ENCODE measurements at places on chromosomes 6 and 20.

- no peak for DNase-seq
These were observed 84.8 kb downstream of the TAF4 start for GRCh38 chr20:61980647-61981583.

DNA sequence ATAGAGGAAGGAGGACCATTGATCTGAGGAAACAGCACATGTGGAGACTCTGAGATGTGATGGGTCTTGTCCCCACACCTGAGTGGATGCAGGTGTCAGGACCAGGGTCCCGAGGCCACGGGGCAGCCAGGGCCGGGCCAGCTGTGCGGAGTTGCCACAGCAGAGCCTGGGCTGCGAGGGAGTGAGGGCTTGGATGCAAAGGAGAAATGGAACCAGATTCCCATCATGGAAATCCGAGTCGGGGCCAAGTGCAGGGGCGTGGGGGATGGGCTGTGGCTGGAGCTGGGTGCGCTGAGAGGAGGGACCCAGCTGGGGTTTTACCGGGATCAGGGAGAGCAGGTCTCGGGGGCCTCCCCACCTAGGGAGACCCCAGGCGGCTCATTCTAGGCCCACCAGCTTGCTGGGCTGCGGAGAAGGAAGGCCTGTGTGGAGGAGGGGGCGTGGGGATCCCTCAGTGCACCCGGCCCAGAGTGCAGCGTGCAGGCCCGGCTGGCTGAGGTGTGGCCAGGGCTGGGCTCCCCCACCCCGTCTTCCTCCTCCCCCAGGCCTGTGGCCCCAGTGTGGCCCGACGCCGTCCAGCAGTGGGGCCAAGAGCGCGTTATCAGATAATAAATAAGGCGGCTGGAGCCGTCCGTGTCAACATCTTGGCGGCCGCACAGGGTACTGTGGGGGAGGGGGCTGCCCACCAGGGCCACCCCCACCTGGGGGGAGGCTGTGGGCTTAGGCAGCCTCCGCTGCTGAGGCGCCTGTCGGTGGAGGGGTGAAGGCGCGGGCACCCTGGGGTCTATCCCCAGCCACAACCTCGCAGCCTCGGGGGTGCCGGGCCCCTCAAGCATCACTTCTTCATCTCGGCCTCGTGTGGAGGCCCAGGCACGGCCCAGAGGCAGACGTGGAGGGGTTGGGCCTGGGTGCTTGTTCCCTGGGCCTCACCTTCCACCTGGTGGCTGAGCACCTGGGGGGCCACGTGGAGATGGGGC, 17.2 kb downstream of the GATA5 start:
- no peak for DNase-seq

DNA sequence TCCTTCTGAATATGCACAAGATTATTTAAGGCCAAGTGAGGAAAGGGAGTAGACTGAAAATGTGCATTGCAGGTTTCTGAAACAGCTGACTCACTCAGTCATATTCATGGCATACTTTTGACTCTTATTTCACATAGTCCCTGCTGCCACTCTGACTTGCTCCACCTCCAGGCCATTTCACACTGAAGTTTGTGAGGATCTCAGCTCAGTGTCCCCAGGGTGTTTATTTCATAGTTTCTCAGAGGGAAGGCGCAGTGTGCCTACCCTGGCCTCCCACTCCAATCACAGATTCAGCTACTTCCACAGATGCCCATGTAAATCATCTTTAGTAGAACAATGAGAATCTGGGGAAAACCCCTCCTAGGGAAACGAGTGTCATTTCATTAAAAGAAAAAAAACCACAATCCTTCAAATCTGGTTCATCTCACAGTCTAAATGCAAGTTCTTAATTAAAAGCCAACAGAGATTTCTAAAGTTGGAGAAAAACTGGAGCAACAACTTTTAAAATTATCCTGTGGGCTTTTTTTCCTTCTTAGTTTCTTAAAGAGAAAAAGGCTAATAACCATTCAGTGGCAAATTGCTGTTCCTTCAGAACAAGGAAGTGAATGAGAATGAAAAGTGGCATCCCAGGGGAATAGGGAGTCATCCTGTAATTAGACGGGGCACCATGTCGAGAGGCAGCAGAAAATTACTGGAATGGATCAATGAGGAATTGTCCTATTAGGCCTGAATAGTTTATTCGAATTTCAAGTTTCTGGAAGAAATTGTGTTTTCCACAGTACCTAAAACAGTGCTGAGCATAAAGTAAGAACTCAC, 133.6 kb downstream of the TFAP2B start:
- no peak for DNase-seq

GRCh38 chr20:37935435-37935834, 32.5 kb downstream of the VSTM2L start:
- DNase-seq, result no peak

- DNase-seq, result no peak
These were observed 643.0 kb upstream of the CITED2 start for GRCh38 chr6:140017470-140017869.

DNA sequence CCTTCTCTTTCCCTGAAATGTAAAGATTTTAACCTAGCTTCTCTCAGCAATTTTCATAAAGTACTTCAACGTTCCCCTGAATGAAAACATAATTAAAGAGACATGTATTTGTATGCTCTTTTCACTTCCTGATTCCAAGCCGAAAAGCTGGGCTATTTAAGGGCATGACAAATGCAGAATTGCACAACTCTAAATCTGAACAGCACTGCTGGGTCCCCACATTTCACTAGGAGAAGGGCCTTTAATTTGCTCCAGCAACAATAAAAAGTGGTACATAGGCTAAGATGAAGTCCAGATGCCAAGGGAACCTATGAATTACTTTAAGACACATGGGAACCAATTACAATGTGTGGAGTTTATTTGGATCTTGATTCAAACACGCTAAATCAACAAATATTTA, 42.0 kb downstream of the IRAK1BP1 start:
- DNase-seq, result no peak

GRCh38 chr20:16984481-16984880, 236.3 kb downstream of the OTOR start:
- no peak for DNase-seq

- DNase-seq, result no peak
These were observed 523 bp downstream of the CPXM1 start for GRCh38 chr20:2799688-2800520.

- no peak for DNase-seq
These were observed 127.2 kb upstream of the SUPT3H start for GRCh38 chr6:45504947-45505346.

- DNase-seq, result no peak
These were observed 3.9 kb downstream of the PRDM1 start for GRCh38 chr6:106090001-106090400.

DNA sequence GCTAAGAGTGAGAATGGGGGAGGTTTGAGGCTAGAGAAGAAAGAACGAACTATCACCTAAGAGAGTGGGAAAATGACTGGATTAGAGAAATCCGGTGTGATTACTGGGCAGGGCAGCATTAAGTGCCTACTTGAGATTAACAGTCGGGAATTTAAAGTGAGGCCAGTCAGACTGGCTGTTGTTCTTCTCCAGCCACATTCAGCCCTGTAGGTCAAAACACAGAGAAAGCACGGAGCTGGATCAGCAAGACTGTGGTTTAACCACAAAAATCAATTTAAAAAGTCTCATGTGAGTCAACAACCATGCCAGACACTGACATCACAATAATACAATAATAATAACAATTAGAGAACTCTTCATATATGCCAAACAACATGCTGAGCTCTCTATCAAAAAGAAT, 301.9 kb upstream of the SGK1 start:
- DNase-seq, result no peak

DNA sequence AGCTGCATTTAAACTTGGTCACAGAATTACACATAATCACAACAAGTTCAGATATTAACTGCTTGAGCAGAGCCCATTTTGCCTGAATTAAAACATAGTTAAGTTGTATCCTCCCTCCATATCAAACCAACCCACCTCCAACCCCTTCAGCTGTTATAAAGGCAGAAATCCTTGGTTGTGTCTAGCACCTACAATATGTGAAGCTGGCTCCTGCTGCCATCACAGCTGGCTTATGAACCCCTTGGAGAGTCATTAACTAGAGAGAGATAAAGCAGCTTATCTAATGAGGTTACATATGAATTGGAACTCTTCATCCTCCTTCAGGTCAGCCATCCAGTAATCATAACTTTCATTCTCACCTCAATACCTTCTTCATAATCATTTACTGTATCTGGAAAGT, 101.8 kb downstream of the EPHA7 start:
- no peak for DNase-seq

DNA sequence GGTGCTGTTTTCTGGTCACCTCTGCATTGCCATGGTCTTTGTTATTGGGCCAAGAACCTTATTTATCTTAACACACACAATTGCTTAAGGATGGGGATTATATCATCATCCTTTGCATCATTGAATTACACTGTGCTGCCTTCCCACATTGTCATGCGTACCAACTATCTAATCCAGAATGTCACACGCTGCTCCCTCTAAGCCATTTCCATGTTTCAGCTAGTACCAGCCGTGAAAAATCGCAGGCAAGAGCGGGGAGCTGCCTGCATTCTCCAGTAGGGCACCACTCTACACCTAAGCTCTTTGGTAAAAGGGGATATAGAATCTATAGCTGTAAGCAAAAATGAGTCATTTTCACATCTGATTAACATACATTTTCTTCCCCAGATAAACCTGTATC, 277.0 kb downstream of the PRL start:
- DNase-seq, result no peak

DNA sequence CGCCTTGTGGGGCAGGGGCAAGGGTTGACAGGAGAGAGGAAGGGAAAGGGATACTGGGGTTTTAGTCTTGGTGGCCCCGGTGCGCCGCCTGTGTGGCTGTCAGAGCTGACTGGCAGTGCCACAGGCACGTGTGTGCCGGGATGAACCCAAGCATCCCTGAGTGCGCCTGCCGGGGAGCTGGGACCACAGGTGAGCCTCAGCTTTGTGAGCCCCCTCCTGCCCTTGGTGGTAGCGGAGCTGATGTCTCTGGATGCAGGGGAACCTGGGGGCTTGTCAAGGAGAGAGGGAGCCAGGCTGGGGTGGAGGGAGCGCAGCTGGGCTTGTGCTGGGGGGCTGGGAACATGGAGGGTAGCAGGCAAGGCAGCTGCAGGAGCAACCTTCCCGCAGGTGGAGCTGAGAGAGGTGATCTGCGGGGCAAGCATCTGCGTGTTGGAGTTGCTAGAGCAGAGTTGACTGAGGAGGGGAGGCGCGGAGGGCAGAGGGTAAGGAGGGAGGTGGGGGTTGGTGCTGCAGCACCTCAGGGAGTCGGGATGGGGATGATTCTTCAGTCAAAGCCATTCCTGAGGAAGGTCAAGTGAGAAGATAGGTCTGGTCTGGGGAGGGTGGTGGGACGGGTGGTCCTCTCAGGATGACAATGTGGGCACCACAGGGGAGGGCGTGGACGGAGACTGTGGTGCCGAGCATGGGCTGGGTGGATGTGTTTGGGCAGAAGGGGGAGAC, 28.1 kb downstream of the PYGB start:
- no peak for DNase-seq

DNA sequence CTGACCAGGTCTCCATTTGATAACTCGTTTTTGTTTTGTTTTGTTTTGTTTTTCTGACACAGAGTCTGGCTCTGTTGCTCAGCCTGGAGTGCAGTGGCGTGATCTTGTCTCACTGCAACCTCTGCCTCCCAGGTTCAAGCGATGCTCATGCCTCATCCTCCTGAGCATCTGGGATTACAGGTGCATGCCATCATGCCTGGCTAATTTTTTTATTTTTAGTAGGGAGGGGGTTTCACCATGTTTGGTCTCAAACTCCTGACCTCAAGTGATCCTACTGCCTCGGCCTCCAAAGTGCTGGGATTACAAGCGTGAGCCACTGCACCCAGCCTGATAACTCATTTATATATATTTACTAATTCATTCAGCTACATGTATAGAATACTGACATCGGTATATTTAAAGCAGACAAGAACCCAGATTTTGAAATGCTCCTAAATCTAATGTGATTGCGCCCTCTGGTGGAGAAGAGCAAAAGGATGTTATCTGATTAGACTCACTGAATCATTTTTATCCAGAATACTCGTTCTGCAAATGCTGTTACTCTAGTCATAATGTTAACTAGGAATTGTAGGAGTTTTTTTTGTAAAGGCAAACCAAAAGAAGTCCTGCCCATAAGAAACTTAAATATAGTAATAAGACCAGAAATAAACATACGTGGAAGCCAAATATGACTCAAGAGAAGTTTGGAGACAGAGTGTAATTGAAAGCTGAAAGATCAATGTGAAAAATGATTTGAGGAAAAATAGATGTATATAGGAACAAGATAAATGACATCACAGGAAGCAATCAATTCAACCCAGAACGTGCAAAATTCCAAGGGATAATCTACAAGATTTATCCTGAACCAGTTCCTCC, 5.3 kb upstream of the COL12A1 start:
- DNase-seq, result peak; percentile 59

GRCh38 chr6:52209770-52210169, 23.6 kb downstream of the IL17A start:
- no peak for DNase-seq

- DNase-seq, result no peak
These were observed 8.5 kb upstream of the RSPO4 start for GRCh38 chr20:1010659-1011058.

GRCh38 chr6:146305092-146305491, 238.5 kb upstream of the RAB32 start:
- no peak for DNase-seq

- DNase-seq, result no peak
These were observed 78.4 kb upstream of the CCDC28A start for GRCh38 chr6:138695193-138695592.

Data from effector CD4-positive, alpha-beta T cell (primary cell).